Activated T-cell treated with anti-CD3 and anti-CD28 coated beads for 1 hour (primary cell): ENCODE measurements at places on chromosomes 7 and 10.

DNA sequence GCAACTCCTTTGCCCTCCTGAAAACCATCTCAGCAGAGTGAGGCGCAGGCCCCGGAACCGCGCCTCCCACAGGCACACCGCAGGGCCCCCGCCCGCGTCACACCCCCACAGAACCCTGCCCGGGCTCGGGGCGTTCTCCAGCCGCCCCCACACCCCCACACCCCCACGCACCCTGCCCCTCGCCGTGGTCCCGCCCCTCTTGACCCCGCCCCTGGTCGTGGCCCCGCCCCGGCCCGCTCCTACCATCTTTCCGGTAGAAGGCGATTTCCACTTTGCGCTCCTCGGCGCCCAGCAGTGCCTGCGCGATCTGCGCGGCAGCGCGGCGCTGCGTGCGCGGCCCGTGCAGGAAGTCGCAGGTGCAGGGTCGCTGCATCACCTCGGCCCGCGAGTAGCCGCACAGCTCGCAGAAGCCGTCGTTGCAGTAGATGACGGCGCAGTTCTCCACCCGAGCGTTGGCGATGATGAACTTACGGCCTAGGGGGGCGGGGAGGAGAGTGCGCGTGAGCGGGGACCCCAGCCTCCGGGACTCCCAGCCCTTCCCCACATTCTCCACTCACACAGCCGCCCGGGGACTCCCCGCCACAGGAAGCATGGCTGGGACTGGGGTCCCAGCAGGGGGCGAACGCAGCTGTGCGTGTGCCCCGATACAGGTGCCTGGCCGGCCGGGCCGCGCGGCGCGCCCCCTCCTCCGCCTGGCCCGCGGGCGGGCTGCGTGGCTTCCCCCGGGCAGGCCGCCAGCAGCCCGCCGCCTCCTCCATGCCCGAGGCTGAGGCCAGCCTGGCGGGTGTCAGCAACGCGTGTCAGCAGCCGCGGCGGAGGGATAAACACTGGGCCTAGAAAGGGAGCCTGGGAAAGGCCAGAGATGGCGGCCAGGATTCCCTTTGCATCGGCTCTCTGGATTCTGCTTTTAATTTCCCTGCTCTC lies 3.4 kb downstream of the KCNH2 start:
- DNase-seq = peak; percentile 81

DNA sequence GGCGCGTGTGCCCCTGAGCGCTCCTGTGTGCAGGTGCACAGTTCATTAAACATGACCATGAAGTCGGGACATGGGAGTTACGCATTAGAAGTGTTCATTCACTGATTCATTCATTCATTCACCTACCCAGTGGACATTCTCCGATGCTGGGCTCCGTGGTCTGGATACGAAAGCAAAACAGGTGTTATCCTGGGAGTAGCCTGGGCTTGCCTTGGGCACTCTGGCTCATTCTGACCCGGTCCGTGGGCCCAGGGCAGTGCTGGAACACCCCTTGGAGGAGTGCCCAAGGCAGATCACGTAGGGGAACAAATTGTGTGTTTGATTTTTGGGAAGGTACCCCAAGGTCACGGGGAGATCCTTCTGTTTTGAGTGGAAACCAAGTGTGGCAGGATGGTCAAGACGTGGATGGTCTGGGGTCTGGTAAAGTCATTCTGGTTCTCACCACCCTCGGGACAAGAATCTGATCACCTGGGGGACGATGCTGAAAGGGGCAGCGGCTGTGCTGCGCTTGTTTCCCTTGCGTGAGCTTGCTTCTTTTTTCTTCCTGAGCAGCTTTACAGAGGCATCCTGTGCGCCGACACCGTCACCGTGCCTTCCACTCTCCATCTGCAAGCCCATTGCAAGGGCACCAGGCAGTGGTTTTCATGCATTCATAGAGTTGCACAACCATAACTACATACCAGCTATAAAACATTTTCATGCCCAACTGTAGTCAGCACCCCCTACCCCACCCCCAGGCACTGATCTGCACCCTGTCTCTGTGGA lies 10.1 kb downstream of the ELFN1 start:
- DNase-seq = no peak

DNA sequence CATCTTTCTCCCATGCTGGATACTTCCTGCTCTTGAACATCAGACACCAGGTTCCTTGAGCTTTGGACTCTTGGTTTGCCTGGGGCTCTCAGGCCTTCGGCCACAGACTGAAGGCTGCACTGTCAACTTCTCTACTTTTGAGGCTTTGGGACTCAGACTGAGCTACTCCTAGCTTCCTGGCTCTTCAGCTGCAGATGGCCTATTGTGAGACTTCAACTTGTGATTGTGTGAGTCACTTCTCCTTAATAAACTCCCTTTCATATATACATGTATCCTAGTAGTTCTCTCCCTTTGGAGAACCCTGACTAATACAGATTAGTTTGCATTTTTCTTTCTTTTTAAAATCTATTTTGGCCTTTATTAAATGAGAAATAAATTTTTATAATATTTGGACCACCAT lies 276.2 kb upstream of the SEMA3C start:
- no peak for DNase-seq

DNA sequence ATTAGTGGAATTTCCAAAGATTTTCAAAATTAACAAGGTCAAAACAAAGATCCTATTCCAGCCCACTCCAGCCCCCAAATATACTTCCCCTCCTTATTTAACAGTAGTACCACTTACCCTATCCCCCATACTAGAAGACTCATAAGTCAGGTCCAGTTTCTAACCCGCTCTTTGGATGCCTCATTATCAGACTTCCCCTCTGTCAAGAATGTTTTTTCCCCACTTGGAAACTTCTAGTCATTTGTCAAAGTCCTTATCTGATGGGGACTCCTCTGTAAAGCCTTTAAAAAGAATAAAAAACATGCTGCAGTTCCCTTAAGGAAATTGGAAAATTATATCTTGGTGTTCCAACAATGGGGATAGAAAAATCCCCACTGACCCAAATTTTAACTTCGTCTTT lies 70.1 kb downstream of the IMMP2L start:
- DNase-seq = no peak

DNA sequence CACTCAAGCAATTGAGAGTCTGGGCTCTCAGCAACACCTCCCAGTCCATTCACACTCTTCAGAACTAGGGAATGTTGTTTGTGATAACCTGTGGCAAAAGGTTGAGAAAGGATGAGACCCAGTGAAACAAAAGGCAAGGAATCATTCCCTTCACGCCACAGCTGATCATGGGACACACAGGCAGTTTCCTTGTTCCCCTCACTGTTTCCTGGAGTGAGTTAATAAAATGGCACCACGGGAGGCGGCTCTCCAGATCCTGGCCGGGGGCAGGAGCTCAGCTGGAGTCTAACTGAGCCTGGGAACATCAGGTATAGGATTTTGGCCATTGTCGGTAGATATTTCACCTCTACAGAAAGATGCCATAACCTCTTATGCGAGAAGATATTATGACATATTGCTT lies 107.3 kb upstream of the FAM171A1 start:
- DNase-seq = no peak

GRCh38 chr10:72792288-72792687 lies 100.3 kb downstream of the MCU start:
- DNase-seq = no peak

- no peak for DNase-seq
Observed at GRCh38 chr7:73749931-73750776, 11.6 kb upstream of the ABHD11 start.

GRCh38 chr7:70384024-70384423 lies 747.9 kb upstream of the GALNT17 start:
- no peak for DNase-seq

DNA sequence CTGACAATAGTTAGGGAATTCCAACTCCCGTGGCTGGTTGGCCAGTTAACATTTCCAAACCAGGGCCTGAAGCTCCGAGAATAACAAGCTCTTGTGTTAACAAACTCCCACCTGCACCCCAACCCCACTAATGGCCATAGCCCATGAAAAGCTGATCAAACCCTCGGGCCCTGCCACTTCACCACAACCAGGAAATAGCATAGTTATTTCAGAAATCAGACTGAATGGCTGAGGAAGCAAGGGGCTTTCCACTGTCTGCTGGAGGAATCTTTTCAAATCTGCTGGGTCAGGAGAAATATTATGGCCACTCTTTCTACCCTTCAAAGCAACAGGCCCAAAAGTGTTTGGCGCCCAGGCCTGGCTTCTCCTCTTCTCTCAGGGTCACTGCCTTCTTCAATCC lies 145.6 kb downstream of the GLCCI1 start:
- no peak for DNase-seq

DNA sequence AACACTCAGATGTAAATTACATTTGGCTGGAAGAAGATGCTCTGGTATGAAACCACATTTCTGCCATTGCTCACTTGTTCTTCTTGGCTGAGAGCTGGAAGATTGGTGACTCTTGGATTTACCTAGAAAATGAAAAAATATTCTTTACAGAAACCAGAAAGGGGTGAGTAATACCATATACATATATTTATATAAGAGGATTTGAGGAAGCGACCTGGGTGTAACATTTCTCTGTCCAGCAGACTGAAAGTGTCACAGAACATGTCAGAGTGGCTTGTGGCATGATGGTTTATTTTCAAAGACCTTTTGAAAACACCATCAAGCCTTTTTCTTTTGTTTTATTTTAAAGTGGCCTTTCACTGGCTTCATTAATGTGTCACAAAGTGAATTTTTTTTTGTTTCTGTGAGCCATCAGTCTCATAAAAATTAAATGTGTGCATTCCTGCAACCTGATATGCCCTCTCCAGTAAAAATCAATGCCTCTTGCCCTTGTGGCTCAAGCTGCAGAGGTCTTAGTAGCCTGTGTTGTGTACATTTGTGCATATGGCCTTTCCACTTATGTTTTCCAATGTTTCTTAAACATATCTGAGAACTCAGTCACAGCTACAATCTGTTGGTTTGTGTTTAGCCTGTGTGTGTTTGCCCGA lies 23.5 kb downstream of the CREB5 start:
- DNase-seq = no peak

- DNase-seq = no peak
Observed at GRCh38 chr10:31873724-31874123, 54.9 kb downstream of the ARHGAP12 start.

DNA sequence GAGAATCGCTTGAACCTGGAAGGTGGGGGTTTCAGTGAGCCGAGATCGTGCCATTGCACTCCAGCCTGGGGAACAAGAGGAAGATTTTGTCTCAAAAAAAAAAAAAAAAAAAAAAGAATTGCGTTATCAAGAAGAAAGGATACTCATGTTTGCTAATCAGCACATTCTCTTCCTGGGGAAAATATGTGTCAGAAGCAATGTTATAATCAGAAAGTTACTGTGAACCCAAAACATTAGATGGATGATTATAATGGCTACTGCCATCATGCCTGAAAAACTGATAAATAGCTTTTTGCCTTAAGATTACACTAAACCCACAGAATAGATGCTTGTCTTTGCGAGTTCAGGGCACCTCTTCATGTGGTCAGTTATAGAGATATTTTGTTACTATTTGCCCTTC lies 24.3 kb upstream of the GNAI1 start:
- DNase-seq = no peak

DNA sequence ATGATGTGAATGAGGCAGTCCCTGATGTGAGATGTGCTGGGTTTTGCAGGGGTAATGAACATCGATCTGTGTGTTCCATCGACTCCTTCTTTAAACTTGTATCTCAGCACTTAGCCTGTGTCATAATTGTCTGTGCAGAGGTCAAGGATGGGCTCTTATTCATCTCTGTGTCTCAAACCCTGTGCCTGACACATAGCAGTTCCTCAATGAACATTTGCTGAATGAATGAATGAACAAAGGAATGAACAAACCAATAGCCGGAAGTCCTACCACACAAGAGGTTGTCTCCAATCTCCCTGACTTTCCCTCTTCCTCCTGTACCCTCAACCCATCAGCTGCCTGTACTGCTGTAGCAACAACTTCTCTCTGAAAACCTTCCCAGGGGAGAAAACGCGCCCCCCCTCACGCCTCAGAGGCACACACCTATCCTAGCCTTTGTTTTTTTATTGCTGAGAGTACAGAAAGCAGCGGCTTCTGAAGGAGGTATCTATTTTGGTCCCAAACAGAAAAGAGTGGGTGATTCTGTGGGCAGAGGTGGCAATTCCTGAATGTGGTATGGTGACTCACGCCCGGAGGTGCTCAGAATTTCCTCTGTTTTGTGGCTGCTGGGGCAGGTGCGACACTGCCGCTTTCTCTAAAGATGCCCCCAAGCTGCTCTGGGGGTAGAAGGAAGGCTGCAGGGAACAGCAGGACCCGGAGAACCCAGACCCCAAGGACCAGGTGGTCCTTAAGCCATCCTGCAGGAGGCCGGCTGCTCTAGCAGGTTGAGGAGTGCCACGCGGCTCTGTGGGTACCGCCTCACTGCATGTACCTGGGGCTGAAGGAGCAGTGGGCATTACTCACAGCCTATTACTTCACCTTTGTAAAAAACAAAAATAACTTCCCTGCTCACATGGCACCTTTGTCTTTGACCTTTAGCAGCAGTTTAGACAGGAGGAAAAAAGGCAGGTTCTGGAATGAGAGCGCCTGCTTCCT lies 9.6 kb downstream of the IL2RA start:
- peak; percentile 55 for DNase-seq

DNA sequence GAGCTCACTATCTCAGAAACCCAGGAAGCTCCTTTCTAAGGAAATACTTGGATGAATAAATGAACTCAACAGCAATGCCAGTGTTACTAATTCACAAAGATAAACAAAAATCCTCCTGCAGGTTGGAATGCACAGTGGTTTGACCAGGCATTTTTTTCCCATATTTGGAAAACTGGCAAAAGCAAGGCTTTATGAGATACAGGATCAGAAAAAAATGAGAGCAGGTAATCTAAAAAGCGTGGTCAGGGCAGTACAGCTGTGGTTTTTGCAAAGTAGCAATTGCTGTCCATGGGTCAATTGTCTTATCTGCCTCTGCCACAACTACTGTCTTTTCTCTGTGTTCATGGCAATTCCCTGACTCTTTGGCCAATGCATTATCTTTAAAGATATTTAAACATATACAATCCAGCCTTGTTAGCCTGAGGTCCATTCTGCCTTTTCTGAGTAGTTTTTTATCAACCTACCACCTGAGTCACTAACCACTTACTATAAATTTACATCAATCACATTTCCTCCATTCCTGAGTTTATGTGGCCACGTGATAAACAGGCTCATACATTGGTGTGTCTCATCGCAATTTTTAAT lies 564.5 kb upstream of the IGFBP3 start:
- no peak for DNase-seq

GRCh38 chr10:93821051-93821772 lies 63.5 kb downstream of the LGI1 start:
- DNase-seq = no peak

DNA sequence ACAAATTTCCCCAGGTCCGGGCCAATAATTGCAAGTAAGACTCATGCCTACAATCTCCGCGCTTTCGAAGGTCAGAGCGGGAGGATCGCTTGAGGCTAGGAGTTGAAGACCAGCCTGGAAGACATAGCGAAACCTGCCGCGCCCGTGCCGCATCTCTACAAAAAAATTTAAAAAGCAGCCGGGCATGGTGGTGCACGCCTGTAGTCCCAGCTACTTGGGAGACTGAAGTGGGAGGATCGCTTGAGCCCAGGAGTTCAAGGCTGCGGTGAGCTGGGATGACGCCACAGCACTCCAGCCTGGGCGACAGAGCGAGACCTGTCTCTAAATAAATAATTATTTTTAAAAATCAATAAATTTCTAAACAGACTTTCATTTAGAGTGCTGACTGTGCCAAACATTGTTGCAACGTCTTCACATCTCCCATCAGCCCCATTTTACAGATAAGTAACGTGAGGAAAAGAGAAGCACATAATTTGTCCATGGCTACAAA lies 494 bp upstream of the CFAP43 start:
- no peak for DNase-seq

- DNase-seq = no peak
Observed at GRCh38 chr7:47226696-47227095, 355.2 kb downstream of the TNS3 start.
